ENCODE measurements at places on chromosomes 3 and 15.

DNA sequence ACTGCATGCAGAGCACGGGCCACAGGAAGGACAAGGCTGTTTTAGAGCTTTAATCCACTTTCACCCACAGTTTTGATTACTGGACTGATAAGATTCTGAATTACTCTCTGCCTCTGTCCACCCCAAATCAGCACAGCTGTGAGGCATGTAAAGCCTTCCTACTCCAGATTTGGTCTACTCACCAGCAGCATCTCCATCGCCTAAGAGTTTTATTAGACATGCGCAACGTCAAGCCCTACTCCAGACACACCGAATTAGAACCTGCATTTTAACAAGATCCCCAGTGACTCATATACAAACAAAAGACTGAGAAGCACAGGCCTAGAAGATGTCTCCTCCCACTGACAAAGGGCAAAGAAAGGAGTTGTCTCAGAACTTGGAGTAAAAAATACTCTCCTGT is 221.2 kb downstream of the TUSC7 start:
- no peak for DNase-seq

DNA sequence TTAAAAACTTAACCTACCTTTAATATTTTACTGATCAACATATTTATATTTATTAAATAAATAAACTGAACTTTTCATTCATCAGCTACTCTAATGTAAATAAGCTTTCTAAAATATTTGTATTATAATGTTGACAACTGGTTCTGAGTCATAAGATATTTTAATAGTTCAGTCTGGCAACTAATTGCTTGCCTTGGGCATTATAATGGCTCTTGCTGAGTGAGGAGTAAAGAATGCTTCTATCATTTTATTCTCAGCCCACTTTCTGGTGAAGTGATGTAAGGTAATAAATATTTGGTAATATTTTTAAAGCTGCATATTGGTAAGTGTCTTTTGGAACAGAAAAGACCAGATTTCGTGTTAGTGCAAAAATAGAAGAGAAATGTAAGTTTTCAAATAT is 81.5 kb downstream of the DIPK2A start:
- no peak for DNase-seq

DNA sequence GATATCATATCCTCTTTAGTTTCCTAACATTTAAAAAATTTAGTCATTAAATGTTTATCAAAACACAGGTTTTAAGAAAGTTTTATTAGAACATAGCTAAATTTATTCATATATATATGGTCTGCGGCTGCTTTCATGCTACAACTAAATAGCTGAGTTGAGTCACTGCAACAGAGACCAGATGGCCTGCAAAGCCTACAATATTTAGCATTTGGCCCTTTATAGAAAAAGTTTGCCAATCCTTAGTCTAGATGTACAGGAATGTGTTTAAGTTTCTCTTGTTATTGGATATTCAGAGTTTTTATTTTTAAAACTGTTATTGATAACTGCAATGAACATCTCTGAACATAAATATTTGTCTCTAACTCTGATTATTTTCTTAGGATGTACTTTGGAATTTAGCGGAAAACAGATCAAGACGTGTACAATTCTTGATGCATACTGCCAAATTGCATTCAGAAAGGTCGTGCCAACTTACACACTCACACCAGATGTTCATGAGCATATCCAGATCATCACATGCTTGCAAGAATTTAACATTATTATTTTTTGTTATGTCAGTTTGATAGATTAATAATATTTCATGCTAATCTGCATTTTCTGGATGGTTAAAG is 157.9 kb downstream of the STAC start:
- DNase-seq: no peak

DNA sequence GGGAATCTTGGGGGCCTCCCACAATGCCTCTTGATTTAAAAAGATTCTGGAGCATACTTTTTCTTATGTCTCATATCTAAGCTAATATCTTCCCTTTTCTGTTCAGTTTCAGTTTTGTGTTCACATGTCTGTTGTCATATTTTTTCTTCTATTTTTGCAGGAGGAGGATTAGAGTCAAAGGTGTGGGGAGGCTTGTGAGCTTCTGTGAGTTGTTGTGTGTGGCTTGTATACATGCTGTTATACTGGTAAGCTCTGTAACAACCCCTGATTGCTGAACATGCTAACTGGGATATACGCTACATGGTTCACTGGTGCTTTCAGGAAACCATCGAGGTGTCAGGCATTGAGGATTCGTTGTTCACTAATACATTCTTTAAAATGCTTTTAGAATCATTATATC is 83.5 kb downstream of the SLC25A26 start:
- peak; percentile 3 for DNase-seq

DNA sequence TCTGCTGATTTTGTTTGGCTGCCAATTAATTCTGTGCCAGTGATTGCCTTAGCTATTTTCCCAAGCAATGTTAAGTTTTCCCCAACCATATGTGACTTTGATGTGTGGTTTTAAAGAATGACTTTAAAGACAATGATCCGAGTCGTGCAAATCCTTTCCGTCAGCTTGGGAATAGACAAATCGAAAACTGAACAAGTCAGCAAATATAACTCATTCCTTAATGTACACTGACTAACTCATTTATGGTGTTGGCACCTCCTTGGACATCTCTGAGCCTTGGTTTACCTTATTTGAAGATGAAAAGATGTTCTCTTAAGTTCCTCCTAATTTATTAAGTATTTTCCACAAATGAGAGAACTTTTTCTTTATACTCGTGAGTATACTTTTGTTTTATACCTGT is 249.4 kb upstream of the SLCO3A1 start:
- no peak for DNase-seq

DNA sequence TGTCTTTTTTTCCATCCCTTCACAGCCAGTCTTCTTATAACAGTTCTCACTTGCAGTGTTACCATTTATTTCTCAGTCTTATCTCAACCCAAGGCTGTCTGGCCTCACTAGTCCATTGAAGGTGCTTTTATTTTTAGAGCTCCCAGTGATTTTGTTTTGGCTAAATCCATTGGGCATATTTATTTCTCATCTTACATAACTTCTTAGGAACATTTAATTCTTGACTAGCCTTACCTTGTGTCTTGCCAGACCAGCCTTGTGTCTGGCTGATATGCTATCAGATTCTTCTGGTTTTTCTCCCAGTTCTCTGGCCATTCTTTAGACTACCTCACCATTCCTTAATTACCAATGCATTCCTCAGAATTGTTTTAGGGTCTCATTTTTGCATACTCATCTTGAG is 42.3 kb upstream of the TUSC7 start:
- DNase-seq: no peak

DNA sequence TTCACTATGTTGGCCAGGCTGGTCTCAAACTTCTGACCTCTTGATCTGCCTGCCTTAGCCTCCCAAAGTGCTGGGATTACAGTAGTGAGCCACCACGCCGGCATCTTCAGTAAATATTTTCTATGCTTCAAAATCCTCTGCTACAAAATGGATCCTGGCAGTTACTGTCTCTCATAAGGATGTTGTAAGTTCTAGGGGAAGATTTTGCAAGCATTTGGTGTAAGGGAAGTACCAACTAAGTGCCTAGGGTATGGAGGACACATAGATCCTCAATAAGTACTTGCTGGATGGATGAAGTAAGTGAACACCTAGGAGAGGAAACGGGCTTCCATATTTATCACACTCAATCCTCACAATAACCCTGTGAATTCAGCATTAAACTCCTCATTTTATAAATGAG is 6.6 kb downstream of the TM4SF4 start:
- DNase-seq: no peak

DNA sequence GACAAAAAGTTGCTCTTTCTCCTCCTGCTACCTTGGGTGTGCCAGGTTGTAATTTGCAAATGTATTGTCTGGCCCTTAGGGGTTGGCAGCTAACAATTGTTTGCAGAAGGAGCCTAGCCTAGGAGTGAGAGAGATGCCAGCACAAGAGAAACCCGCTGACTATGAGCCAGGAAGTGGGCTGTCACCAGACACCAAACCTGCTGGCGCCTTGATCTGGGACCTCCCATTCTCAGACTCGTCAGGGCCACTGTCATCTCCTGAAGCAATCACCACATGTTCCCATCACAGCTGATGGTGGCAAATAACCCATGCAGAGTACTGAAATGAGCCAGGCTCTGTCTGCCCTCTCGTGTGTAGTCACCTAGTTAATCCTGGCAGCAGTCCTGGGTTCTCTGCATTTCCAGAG is 406.4 kb upstream of the NPAP1 start:
- DNase-seq: no peak

- no peak for DNase-seq
These were observed 426.4 kb downstream of the NLGN1 start for GRCh38 chr3:173823911-173824460.

DNA sequence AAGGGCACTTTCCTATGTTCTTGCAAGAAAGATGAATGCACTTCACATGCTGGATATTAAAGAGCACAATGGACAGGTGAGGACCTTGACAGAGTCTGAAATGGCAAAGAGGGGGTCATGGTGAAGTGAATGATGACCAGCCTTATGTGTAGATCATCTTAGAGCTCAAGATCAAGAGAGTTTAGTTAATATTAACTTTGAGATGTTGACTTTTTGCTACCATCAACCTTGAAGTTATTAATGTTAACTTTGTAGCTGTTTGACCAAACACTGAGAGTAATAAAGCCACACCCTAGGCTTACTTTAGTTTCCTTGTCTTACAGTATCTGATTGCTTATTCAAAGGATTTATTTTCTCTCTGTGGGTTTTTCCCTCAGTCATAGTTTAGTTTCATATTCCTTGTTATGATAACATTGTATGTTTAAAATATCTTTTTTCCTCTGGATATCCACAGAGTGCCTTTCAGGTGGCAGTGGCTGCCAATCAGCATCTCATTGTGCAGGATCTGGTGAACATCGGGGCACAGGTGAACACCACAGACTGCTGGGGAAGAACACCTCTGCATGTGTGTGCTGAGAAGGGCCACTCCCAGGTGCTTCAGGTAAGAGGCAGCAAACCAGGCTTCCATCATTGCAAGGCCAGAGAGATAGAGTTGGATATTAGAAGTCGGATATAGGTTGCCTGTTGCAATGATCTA is 5.4 kb downstream of the NFKBIZ start:
- DNase-seq: no peak

DNA sequence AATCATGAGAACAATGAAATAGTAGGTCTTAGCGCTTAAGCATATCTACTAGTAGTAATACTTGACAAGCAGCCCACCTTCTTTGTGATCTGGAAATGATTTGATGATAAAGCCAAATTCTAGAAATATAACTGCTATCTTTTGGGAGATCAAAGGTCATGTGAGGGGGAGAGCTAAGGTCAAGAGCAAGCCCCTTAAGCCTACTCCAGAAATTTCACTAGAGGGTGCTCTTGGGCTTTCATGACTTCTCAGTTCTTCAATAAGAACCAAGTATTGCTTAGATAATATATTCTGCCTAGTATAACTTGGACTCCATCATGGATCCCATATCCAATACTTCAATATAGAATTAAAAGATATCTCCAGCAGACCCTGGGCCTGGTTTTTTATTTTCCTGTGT is 319.6 kb downstream of the ZBTB20 start:
- DNase-seq: no peak

GRCh38 chr3:144380849-144381248 is 409.2 kb downstream of the DIPK2A start:
- DNase-seq: no peak

DNA sequence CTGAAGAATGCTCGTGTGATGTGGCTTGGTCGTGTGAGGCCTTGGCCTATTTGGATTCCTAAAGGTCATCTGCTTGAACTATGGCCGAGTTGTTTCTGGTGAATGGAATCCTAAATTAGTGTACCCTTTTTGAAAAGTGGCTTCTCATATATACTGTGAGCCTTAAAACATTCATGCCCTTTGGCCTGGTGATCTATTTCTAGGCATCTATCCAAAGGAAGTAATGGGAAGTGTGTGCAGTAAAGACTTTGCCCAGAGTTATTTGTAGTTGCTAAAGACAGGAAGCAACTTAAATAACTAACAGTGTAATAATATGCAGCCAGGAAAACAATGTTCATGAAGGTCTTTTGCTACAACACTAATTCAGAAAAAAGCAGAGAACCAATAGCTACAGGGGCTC is 3.0 kb downstream of the DGKG start:
- no peak for DNase-seq

GRCh38 chr15:52734329-52734728 is 55.1 kb upstream of the ATOSA start:
- no peak for DNase-seq

- DNase-seq: no peak
These were observed 4.6 kb downstream of the TLE3 start for GRCh38 chr15:70093070-70093469.

DNA sequence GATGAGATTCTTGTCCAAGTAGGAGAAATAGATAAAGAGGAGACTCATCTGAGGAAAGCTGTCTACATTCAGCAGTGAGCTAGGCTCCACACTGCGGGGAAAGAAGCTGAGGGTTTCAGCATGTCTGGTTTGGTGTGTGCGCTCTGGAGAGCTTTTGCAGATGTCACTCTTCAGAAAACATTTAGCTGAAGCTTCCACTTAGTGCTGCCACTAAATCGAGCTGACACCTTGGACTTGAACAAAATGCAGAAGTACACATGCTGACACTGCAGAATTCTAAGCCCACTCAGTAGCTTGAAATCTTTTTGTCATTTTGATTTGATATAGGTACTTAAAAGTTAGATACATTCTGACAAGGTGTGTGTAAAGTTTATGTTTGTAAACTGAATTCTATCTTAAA is 32.3 kb upstream of the CRTC3 start:
- DNase-seq: no peak

GRCh38 chr3:10255835-10256234 is 7.6 kb downstream of the TATDN2 start:
- DNase-seq: no peak

DNA sequence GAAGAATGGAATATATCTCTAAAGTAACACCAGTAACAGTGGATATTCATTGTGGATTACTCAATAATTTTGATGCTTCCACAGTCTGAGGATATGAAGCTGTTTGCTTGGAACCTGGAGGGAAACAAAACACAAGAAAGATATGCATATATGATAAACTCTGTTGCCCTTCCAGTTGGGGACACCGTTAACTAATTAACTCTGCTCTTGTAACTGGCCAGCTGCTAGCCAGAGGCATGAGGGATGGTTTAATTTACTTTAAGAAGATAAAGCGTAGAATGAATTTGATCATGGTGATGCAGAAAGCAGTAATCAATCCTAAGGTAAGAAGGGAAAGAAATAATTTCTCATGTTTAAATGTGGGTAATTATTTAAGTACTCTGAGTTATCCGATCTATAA is 442.6 kb downstream of the NAALADL2 start:
- no peak for DNase-seq

DNA sequence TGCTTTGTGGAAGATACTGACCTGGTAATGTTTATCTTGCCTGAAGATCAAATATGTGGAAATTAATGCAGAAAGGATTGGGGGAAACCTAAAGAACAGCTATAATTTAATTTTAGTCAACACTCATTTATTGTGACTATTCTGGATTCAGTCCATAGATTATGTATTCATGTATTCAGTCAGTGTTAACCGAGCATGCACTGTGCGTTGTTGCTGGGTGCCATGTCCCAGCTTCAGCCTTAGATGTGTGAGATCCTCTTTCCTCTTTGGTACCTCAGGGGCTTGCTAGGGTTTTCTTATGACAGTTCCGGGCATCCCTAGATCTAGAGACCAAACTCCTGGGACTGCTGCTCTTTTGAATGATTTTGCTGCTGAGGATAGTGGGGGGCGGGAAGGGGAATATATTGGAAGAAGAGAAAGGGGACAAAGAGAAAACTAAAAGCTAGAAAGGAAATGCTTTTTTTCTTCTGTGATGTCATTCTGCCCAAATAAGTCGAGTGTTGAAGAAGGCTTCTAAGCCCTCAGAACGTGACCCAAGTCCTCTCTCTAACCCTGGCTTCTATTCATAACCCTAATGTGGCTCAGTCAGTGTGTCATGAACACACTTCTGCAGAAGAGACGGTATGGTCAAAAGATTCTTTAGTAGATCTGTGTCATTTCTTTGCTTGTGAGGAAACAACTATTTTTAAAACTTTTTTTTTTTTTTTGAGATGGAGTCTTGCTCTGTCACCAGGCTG is 33.5 kb downstream of the STARD9 start:
- DNase-seq: no peak
